ENCODE measurements at places on chromosomes 3 and 15. TPM values are rescaled to one million over a fixed set of nuclear protein-coding genes. Genes with fewer than 3 reads are reported as not detected.

- DNase-seq: no peak
These were observed 13.3 kb upstream of the CCR1 start for GRCh38 chr3:46221391-46221790.

- no peak for DNase-seq
These were observed 334.6 kb upstream of the ATP10A start for GRCh38 chr15:26197719-26198118.

DNA sequence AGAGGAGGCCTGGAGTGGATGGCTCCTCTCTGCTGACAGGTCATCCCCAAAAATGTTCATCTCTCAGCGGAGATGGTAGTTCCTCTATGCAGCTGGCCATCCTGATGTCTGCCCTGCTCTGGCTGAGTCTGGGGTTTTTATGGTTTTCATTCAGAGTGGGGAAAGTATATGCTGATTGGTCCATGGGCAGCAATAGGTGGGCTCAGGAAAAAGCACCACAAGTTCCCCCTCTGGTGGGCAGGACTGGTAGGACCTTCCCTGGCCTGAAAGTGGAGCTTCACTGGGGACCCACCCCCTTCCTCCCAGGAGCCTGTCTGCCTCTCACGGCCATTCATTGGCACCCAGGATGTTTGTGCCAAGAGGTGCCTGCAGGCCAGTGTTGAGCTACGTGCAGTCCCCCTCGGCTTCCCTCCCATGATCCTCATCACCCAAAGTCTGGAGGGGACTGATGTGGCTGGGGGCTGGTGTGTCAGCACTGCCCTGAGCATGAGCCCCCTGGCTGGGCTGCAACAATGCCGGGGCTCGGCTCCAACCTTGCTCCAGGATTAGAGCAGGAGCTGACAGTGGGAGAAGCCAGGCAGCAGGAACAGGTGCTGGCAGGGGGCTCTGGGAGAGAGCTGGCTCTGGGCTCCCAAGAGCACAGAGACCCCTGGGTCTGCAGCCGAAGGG, 13.1 kb upstream of the BLOC1S6 start:
- peak; percentile 18 for DNase-seq

MME gene
- 1.5 TPM for total RNA-seq

GRCh38 chr3:121231872-121232271, 313.9 kb downstream of the POLQ start:
- no peak for DNase-seq

ANO10 gene
- 17.4 TPM for total RNA-seq

GRCh38 chr3:67093305-67093704, 95.2 kb downstream of the KBTBD8 start:
- DNase-seq: no peak

GRCh38 chr15:60052796-60053195, 48.7 kb downstream of the FOXB1 start:
- no peak for DNase-seq

- peak; percentile 84 for DNase-seq
These were observed 74.5 kb downstream of the TLE3 start for GRCh38 chr15:70023064-70023768.

KCNAB1 gene
- total RNA-seq: 2.6 TPM

DNA sequence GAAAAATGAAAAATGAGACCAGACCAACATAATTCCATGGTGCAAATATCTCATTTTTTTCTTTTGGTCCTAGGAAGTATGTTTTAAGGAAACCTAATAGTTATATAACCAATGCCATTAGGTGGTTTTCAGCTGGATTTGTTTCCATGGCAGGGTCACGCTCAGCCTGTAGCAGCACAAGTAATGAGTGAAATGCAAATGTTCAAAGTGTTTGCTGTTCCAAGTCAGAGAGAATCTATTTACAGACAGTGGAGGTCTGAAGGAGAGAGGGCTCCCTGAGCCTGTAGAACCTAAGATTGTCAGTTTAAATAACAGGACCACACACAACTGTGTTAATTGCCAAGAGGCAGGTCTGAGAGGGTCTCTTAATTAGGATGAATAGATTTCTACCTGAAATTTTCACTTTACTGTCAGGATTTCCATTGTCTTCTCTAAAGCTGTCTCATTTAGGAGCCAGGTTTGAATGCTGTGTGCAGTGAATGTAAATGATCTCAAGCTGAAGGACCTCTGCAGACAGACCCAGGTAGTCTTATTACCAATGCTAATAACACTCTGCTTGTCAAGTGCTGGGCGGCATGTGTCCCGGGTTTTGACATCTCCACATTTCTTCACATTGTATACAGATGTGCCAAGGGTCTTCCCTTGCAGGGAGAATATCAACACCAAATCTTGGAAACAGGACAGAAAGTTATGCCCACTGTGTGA, 317.3 kb upstream of the NECTIN3 start:
- no peak for DNase-seq

- DNase-seq: peak; percentile 8
These were observed 48.6 kb downstream of the SHOX2 start for GRCh38 chr3:158057666-158058065.

GRCh38 chr15:84098604-84099003, 137.0 kb upstream of the GOLGA6L4 start:
- no peak for DNase-seq

- no peak for DNase-seq
These were observed 67.6 kb downstream of the TP63 start for GRCh38 chr3:189698811-189699210.

DNA sequence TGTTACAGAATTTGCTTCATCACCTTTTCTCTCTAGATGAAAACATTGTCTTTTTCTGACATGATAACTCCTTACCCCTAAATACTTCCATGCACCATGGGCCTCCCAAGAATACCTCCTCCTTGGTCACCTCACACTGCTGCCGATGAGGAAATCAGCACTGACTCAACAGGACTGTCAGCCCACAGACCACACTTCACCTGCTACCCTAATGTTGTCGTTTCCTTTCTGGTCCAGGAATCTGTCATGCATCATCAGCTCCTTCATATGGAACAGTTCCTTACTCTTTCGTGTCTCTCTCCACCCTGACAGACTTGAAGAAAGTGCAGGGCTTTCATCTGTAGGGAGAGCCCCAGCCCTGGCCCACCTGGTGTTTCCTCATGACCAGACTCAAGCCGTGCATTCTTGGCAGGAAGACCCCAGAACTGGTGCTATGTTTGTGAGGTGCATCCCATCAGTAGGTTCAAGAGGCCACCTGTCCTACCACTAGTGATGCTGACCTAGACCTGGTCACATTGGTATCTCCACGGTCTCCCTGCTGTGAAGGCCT, 41.1 kb upstream of the PLXNA1 start:
- DNase-seq: peak; percentile 54

- no peak for DNase-seq
These were observed 286.9 kb upstream of the PLSCR5 start for GRCh38 chr3:146892041-146892440.

GPR15 gene
- not detected for total RNA-seq

SH2D7 gene
- not detected for total RNA-seq

DNA sequence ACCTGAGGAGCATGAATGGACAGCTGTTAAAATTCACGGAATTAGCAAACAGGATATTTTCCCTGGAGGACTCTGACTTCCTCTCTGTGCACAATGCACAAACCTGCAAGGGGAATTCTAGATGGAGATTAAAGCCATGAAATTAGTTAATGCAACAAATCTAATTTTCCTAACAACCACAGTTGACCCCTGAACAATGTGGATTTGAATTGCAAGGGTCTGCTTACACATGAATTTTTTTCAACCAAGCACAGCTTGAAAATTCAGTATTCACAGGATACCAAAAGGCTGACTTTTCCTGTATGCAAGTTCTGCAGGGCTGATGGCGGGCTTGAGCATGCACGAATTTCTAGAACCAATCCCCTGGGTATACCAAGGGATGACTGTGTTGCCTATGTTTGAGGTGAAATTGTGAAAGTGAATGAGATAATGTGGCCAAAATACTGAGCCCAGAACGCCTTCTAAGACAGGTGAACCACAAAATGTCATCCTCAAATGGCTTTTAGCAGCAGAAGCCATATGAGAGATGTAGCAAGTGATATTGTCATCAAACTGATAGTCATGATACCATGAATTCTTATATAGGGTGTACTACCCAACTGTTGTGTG, 52.5 kb downstream of the COL8A1 start:
- DNase-seq: no peak

CIAO2A gene
- total RNA-seq: 170 TPM

GRCh38 chr3:183158551-183159006, 4.0 kb downstream of the LAMP3 start:
- DNase-seq: peak; percentile 83

DNA sequence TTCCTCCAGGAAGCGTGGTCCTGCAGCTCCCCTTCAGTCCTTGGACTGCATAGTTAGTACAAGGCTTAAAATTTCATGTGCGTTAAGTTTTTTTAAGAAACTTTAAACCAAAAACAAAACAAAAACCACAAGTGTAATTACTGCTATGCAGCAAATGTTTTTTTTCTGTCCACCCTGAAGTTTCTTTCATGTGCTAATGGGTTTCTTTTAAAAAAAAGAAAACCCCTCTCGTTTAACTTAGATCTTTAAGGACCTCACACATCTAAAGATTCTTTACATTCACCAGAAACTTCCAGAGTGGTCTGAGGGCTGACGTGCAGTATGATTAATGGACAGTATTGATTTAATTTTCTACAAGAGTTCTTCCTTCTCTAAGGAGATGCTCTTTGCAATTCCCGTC, 72.0 kb upstream of the PYGO1 start:
- DNase-seq: no peak

- DNase-seq: peak; percentile 80
These were observed 342.8 kb downstream of the ERC2 start for GRCh38 chr3:56125358-56126005.

DNA sequence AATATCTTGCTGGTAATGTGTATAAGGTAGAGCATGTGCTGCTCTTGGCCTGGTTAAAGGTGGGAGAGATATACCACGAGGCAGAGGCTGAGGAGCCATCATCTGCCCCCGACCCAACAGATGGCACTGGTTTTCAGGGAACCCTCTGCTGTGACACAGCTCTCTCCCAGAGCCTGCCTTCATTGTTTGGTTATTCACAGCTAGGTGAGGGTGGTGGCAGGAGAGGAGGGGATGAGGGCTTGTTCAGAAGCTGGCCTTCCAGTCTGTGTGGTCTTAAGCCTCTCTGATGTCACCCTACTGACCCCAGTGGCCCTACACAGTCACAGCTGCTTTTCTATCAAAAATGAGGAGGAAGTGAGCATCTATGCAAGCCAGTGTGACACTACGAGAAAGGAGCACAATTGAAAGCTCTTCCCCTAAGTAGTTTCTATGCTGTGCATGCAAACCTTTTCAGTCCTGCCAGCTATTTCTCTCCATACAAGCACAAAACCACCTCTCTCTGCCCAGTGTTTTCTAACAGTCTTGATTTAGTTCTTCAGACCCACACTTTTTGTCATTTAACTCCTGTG, 258.4 kb upstream of the AGTR1 start:
- DNase-seq: no peak

GABRR3 gene
- total RNA-seq: not detected

DNA sequence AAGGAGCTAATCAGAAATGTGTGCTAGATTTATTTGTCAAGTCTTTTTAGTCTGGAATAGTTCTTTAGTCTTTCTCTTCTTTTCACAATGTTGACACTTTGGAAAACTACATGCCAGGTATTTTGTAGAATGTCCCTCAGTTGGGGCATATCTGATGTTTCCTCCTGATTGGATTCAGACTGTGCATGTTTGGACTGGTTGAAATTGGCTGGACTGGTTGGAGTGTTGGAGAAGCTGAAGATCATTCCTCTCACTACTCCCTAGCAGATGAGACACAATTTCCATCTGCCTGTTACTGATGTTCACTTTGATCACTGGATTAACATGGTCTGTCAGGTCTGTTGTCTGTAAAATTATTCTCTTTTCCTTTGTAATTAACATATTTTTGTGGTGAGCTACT, 3.7 kb downstream of the NME9 start:
- DNase-seq: no peak

- no peak for DNase-seq
These were observed 20.5 kb downstream of the SLC9C1 start for GRCh38 chr3:112273536-112273935.

MYLK gene
- 52.7 TPM for total RNA-seq

DNA sequence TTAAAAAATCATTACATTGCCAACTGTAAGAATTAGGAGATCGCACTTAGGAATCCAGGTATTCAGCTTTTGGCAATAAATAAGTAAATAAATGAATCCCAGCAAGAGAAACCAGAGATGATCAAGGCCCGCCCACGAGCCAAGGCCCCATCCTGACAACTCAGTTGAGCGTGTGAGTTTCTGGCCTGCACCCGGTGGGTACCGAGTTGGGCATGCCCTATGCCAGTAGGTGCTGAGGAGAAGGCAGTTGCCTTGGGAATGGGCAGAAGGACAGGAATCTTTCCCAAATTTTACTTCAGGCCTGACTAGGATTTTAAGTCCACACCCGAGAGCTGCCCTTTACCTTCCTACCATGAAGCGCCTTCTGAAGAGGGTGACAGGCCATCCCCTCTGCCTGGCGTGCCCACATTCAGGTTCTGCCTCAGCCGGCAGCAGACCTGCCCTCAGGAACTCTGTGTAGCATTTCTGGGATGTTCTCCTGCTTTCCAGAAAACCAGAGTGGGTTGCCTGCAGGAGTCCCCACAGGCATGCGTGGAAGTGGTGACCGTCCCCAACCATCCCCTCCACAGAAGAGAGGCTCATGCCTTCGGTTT, 99.3 kb upstream of the ALDH1A3 start:
- peak; percentile 0 for DNase-seq

- peak; percentile 31 for DNase-seq
These were observed 1032.1 kb downstream of the NTRK3 start for GRCh38 chr15:87224404-87224803.

TMEM158 gene
- 4.9 TPM for total RNA-seq

GRCh38 chr3:4409415-4409814, 57.7 kb downstream of the SUMF1 start:
- DNase-seq: no peak

KCNMB2 gene
- 0.06 TPM for total RNA-seq

DNA sequence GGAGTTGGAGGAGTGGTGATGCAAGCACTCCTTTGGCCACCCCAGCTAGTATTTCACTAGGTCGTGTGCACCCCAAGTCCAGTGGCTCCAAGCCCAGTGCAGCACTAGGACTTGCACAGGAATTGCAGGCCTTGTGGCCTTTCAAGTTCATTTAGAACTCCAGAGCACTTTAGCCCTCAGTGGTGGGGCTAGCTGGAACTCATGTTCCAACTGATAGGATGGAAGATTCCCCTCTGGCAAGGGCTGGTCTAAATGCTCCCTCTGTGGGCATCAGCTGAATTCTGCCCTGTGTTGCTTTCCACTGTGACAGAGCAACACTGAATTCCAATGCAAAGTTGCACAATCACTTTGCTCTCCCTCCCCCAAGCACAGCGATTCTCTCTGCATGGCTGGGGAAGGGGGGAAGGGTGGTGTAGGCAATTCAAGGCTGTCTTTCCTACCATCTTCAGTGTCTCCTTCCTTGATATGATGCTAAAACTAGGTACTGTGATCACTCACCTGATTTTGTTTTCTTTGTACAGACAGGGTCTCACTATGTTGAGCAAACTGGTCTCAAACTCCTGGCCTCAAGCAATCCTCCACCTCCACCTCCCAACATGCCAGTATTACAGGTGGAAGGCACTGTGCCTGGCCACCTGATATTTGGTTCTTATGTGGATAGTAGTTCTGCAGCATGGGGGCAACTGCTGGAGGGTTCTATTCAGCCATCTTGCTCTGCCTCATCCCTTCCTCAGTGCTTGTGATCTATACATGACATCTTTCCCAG, 10.3 kb downstream of the USF3 start:
- no peak for DNase-seq

NEO1 gene
- total RNA-seq: 14.5 TPM

TTLL13 gene
- 0.06 TPM for total RNA-seq

GRCh38 chr15:58065445-58066041, at the start of gene ALDH1A2:
TSS of gene ALDH1A2 (minus strand) at chr15:58065711. CDS start at chr15:58065650, 61 bp downstream.
- DNase-seq: no peak

STRIT1 gene
- not detected for total RNA-seq

TMC3 gene
- not detected for total RNA-seq

GRCh38 chr3:152097120-152097519, 171.6 kb upstream of the MBNL1 start:
- DNase-seq: no peak

GRCh38 chr3:187136337-187136736, 3.0 kb downstream of the RPL39L start:
- no peak for DNase-seq

Measured in Daoy (cell line).